Bone marrow (tissue), 2 donors: ENCODE measurements at places on chromosomes 2 and 18.

DNA sequence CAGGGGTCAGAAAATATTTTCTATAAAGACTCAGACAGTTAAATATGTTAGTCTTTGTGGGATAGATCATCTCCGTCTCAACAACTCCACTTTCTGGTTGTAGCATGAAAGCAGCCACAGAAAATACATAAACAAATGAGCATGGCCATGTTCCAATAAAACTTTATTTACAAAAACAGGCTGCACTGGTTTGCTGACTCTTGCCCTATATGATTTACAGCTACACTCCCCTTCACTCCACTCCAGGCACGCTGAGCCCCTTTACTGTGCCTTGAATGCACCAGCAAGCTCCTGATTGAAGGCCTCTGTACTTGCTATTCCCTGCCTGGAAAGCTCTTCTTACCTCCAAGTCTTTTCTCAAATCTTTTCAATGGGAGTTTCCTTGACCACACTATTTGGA, 5.8 kb upstream of the STAMBP start:
- no peak for DNase-seq

DNA sequence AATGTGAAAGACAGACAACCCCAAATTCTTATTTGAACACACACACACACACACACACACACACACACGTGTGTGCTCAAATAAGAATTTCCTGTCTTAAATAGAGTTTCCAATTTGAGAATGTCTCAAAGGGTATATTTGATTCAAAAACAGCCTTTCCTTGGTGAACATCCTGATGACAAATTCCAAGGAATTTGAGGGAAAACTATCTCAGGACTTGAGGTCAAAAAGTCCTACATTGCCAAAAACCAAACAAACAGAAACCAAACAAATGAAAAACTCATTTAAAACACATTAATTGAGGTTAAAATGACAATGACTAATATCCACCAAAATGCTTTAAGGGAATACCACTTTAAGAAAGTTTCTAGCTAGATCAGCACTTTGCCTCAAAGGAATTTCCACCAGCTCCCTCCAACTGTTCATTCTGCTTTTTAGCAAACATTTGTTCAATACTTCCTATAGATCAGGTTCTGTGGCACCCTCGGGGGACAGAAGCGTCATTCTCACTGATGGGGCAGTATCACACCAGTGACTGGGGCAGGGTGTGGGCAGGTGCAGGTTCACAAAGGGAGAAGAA, 232.1 kb upstream of the TRIB2 start:
- no peak for DNase-seq

GRCh38 chr2:59529726-59530125, 1023.7 kb downstream of the BCL11A start:
- no peak for DNase-seq

DNA sequence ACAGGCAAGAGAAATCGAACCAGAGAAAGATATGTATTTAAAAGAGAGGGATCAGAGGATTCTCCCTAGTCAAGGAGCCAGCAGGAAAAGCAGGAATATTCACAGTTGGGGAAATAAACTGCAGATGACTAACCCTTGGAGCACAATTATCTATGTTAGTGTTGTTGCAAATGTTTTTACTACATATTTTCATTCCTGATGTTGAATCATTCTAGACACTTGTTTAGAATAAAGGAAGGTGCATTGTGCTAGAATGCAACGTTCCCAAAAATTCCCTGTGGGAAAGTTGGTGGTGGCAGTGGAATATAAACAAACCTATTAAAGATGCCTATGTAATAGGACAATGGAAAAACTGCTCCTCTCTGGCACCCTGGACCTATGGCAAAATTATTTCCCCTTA, 63.3 kb downstream of the DTNA start:
- DNase-seq = no peak

DNA sequence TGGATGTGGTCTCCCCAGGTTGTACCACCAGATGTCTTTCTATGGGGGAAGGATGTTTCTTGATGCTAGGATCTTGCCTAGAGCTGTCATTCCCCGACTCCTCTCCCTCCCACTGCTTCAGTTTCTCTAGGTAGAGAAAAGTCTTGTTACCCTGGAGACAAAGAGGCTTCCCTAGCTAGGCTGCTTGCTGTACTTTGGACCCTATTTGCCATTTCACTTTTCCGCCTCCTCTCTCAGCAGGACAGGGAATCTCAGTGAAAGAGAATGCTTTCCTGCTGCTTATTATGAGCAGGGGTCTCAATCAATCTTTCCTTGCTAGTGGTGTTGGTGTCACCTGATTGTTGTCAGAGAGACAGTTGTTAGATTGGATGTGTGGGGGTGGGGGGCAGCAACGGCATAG, 818.8 kb upstream of the GYPC start:
- DNase-seq = no peak

DNA sequence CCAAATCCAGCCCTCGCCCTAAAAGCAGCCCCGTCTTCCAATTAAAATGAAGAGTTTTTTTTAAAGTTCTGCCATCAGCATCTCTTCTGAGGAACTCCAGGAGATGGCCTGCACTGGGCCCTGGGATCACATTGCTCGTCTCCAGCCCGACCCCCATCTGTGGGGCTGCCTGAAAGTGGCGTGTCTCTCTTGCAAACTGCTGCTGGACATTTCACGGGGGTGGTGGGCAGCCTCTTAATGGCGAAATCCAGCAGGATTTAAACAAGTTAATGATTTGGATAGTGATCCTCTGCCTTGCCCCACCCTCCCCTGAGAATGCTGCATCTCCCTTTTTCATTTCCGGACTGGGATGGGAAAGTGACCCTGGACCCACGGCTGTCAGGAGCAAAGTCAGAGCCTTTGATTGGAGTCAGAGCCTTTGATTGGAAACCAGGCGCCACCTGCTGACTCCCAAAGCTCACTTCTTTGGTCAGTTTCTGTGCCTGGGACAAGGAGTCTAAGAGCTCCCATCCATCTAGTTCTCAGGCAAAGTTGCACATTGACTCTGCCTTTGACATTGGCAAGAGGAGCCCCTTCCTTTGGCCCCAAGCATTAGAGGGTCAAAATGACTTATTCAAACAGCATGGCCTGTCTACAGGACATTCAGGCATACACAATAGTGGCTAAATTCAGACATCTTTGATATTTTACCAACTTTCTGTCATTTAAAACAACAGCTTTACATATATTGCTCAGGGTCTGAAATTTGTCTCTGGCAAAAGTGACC, 155.2 kb downstream of the SH3BP4 start:
- DNase-seq = no peak

DNA sequence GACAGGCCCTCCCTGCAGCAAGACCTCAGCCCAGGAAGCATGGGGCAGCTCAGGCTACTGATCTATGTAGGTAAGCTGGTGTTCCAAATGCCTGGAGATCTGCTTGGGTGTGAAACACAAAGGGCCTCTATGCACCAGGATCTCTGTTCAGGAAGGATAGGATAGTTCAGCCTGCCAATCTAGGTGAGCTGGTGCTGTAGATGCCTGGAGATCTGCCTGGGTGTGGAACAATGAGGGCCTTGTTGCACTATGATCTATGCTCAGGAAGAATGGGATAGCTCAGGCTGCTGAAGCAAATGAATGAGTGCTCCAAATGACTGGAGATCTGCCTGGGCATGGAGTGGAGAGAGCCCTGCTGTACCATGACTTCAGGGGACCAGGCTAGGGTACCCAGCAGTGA, 48.9 kb upstream of the MYL1 start:
- no peak for DNase-seq

GRCh38 chr2:48081317-48081628, 175.0 kb upstream of the FBXO11 start:
- DNase-seq = no peak

DNA sequence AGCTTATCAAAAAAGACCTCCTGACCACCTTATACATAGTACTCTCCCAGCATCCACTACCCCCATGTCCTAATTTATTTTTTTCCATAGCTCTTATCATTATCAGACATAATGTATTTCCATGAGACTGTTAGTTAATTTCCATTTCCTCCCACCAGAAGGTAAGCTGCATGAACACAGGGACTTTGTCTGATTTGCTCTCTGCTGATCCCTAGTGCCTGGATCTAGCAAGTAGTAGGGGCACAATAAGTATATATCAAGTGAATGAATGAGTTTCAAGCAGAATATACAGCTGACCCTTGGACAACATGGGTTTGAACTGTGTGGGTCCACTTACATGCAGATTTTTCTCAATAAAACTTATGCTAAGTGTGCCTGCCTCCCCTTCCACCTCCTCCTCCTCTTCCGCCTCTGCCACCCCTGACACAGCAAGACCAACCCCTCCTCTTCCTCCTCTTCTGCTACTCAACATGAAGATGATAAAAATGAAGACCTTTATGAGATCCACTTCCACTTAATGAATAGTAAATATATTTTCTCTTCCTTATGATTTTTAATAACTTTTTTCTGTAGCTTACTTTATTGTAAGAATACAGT, 53.8 kb downstream of the CTAGE1 start:
- no peak for DNase-seq

DNA sequence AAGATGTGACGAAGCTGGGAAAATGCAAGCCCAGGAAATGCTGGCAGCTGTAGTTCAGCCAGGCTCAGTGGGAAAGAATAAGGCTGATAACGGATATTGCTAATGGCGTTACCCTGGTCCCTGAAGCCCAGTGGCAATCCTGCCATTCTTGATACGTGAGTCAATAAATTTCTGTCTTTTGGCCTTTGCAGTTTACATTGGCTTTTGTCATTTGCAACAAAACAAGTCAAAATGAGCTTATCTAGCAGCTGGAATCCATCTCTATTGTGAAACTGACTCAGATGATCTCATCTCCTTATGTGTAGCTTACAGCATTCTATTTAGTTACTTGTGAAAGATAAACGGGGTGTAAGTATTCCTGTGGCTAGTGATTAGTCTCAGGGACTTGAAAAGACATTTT, 43.8 kb downstream of the ARL6IP6 start:
- no peak for DNase-seq

GRCh38 chr2:105068387-105068786, 30.5 kb downstream of the MRPS9 start:
- no peak for DNase-seq

GRCh38 chr2:214542295-214542694, 131.4 kb downstream of the VWC2L start:
- DNase-seq = no peak

DNA sequence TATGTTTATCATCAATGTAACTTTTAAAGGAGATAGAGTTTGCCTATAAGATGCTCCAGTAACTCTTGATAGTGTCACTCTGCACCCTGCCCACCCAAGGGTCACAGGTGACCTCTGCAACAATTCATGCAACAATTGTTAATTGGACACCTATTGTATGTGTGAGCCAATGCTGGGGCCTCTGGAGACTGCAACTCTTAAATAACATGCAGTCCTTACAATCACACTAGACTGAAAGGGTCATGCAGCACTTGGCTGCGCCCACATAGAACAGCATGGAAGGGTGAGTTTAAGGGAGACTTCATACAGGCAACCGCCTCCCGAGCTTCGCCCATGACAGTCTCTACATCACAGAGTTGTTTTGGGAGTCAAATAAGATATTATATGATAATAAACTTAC, 137.1 kb upstream of the TWIST2 start:
- DNase-seq = no peak

- DNase-seq = no peak
Measured at GRCh38 chr2:84121-84520, 37.8 kb upstream of the FAM110C start.

DNA sequence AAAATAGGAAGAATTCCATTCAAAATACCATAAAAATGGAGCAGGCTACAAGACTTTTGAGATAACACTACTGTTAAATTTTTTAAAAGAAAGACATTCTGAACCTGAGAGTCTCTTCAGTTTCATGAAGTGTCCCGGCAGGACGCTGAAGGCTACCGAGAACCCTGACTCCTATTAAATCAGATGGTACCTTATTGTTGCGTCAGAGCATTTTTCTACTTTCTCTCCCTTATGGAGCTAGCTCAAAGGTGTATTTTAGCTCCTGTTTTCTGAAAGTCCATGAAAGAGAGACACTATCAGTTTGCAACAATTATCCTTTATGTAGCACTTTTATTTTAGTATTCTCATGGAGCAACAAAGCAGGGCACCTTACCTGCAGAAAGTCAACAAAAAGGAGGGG, 626.7 kb downstream of the IRS1 start:
- DNase-seq = no peak

DNA sequence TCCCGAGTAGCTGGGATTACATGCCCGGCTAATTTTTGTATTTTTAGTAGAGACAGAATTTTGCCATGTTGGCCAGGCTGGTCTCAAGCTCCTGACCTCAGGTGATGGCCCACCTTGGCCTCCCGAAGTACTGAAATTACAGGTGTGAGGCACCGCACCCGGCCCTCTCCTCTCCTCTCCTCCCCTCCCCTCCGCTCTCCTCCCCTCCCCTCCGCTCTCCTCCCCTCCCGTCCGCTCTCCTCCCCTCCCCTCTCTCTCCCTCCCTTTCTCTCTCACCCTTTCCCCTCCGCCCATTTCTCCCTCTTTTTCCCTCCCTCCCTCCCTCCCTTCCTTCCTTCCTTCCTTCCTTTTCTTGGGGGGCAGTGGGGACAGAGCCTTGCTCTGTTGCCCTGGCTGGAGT, 28.4 kb downstream of the CD8B start:
- no peak for DNase-seq
